ENCODE measurements at places on chromosomes 5 and 9.

DNA sequence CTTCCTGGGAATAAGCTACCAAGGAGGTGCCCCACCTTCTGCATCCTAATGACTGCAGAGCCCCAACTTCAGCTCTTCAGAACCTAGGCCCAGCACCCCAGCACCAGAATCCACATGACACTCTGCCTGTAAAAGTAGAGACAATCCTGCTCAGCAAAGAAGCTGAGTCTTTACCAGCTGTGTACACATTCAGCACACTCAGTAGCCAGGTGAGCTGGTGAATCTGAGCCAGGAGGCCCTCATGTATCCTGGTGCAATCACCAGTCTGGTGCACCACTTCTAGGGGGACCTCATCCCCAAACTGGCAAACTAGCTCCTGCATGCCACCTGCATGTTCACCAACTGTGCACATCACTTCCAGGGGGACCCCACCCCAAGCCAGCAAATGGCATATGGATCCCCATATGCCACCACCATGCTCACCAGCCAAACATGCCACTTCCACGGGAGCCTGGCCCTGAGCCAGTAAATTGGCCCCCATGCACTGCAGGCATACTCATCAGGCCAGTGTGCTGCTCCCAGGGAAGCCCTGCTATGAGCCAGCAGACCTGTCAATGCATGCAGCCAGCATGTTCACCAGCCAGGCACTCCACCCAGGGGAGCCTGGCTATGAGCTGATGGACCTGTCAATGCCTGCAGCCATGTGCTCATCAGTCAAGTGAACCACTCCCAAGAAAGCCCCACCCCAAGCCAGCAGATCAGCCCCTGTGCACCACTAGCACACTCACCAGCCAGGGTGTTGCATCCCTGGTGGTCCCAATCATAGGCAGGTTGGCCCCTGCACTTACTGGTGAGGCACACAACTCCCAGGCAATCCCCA, 15.6 kb upstream of the BTNL9 start:
- no peak for DNase-seq

GRCh38 chr9:83062651-83063527, at the start of gene RASEF:
Gene RASEF (minus strand): TSS chr9:83063142. CDS start chr9:83062867, 275 bp downstream.
- DNase-seq = no peak

DNA sequence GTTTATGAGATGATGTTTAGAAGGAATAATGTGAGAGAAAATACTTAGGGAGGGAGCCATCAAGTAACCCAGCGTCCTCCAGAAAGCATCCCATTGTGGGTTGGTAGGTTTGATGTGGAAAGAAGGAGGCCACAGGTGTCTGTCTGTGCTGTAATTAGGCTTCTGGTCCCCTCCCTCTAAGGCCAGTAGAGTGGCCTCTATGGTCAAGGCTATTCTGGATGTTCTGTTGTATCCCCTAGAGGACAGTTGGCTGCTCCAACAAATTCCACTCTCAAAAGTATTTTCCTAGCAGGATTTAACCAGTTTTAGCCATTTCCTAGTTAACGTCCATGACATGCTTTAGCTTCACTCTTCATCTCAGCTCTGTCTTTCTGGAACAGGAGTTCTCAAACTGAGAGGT, 106.5 kb downstream of the EGFLAM start:
- DNase-seq = no peak

- DNase-seq = no peak
These were observed 571.2 kb upstream of the ZNF462 start for GRCh38 chr9:106291786-106292185.

DNA sequence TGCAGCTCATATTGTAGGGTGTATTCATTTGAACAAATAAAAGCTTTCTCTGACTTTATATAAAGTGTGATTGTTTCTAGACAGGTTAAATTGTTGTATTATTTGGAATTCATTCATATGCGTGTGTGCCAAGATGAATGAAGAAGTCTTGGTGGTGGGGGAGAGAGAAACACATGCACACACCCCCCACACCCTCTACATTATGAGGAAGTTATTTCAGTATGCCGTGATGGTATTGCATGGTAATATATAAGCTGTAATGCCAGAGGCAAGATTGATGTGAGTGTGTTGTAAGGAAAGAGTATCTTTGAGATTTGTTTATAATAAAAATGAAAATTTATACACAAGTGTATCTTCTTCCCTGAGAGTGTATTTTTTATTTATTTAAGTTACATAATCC, 71.0 kb downstream of the IPO11 start:
- no peak for DNase-seq

DNA sequence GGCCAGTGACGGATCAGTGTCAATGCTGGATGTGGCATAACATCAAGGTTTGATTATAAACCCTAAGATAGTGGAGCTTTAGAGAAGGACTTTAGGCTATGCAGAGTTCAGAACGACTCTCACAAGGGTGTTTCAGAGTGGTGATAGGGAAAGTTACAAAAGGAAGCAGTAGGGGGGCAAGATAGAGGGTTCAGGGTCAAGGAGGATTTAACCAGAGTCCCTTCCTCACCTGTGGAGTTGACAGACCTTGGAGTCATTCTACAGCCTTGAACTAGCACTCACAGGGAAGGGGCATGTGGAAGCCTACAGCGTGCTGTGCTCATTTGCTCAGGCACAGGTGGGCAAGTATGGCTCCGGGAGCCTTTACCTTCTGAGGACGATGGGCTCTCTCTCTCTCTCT, 7.9 kb downstream of the DMRT1 start:
- DNase-seq = no peak

DNA sequence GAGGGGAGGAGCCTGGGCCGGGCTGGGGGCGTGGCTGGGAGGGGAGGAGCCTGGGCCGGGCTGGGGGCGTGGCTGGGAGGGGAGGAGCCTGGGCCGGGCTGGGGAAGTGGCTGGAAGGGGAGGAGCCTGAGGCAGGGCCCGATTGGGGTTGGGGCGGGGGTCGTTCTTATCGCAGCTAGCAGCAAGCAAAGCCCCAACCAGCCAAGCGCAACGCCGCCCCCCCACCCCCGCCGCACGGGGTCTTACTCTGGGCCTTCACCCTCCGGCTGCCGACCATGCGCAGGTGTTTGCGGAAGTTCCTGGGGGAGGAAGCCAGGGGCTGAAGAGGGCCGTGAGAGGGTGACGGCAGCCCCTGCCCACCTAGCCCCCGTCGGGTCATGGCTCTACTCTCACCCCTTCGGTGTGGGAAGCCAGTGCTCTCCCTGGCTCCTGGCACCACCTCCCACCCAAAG, 5.0 kb downstream of the NSMF start:
- no peak for DNase-seq
